SK-N-SH (cell line): ENCODE measurements at places on chromosomes 11 and 22.

GRCh38 chr22:46518038-46518437 lies 19.4 kb downstream of the CELSR1 start:
- no peak for DNase-seq

DNA sequence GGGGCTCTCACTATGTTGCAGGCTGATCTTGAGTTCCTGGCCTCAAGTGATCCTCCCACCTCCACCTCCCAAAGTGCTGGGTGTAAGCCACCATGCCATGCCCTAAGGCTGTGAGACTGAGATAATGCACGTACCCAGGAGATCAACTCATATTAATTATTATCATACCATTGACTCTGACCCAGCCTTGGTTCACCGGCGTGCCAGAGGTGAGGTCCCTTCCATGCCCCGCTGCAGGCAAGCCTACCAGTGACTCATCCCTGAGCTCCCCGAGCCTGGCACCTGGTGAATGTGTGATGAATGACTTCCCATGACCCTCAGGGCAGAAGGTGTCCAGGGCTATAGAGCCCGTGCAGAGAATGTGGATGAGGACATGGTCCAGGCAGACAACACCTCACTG lies 12.1 kb downstream of the GAL3ST1 start:
- no peak for DNase-seq

DNA sequence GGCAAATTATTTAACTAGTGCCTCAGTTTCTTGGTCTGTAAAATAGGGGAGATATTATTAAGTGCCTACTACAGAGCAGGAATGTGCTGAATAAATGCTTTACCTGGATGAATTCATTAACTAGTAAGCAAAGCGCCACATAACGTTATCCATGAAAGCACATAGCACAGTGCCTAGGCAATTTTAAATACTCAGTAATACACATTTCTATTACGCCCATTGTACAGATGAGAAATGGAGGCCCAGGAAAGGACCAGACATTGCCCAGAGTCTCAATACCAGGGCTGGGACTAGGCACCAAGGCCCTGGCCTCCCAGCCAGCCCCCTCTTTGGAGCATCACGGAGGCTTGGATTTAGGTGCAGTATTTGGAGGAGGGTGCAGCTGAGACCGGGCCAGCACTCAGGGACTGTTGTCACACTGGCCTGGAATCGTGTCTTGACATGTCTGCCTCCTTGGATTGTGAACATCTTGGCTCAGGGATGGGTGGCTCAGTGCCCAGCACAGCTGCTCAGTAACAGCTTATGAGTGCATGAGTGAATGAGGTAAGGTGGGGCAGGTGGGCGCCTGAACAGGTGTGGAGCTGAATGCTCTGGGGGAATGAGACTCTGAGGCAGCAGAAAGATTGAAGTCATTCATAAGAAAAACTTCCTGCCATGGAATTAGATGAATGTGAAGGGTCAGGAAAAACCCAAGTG lies 42.1 kb upstream of the TPBGL start:
- DNase-seq = no peak

- no peak for DNase-seq
Observed at GRCh38 chr11:22342211-22343031, 4.2 kb downstream of the SLC17A6 start.

GRCh38 chr11:16124390-16124789 lies 232.0 kb downstream of the SOX6 start:
- no peak for DNase-seq

DNA sequence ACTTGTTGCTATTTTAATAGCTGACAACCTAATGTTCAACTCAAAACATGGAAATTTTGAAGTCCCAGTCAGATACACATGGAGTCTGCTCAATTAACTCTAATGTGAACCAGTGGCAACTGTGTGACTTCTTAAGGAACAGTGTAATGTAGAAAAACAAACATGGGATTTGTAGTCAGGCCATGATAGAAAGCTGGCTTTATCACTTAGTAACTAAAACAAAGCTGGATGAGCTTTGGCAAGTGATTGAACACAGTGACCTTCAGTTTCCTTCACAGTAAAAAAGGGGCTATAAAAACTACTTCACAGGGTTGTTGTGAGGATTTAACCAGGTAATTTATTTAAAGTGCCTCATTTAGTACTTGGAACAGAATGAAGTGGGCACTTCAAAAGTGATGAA lies 62.6 kb downstream of the PRCP start:
- no peak for DNase-seq

GRCh38 chr11:75635066-75635862 lies 33.6 kb downstream of the MAP6 start:
- no peak for DNase-seq

DNA sequence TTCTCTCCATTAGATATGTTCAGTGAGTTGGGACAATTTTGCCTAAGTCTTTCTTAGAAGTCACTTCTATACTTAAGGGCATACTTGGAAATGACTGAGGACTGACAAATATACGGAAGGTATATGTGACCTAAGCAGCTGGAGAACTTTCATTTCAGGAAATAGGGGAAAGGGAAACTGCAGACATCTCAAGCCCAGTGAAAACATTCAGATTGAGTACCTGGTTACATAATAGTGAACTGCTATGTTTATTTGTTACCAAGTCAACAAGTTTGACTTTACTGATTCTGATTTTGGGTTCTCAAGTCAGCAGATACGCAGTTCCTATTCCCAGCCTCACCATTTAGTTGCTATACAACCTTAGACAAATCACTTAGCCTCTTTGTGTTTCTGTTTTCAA lies 1173.9 kb downstream of the LRRC4C start:
- no peak for DNase-seq

- DNase-seq = no peak
Observed at GRCh38 chr11:70603756-70604211, 205.5 kb downstream of the CTTN start.

- DNase-seq = no peak
Observed at GRCh38 chr11:64609436-64610047, 18.5 kb downstream of the SLC22A12 start.

DNA sequence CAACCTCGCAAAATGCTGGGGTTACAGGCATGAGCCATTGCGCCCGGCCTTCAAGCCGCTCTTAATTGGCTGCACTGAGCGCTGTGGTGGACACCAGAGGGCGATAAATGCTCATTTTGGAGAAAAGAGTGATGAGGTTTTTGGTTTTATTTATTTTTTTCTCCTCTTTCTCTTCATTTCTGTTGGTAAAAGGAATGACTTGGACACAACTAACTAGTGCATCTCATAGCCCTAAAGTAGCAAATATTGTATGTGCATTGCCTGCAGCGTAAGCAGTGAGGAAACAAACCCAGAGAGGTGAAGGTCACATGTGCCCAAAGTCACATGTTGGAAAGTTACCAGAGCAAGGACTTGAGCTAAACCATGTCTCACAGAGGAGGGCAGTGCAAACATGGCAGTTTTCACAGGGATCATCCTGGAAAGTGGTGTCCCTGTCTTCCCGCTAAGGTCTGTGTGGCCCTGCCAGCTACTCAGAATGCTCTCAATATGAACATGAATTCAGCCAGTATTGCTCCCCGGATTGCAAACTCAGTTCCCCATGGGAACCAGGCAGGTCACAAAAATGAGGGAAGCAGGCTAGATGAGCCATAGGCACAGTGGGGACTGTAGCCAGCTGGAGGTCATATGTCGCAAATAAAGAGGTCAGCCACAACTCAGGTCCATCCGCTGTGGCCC lies 8.6 kb upstream of the CD82 start:
- DNase-seq = no peak

DNA sequence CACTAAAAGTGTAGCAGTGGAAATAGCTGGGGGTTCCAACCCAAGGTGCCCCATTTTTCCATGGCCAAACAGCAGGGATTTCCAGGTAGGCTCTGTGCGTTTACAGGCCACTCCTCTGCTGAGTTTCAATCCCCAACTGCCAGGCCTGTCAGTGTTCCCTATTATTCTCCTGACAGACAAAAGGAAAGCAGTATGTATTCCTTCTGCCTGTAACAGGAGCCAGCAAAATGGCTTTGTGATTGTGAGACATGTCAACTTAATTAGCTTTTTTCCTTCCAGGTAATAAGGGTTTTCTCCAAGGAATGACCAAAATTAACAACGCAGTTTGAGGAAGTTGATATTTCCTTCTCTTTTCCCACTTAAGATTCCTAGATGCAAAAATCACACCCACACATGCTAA lies 277.1 kb upstream of the MPPED2 start:
- DNase-seq = no peak
